A549 treated with DMSO at 1 μM for 4 hours (cell line): ENCODE measurements at places on chromosomes 6 and 20. TPM values are rescaled to one million over a fixed set of nuclear protein-coding genes. Genes with fewer than 3 reads are reported as not detected.

The OR2W1 gene
- not detected in 5 replicates for total RNA-seq

The RSPO4 gene
- total RNA-seq, result not detected in 5 replicates

The TFAP2D gene
- not detected in 5 replicates for total RNA-seq

The GPR63 gene
- 0.53 to 0.68 TPM (median 0.61 TPM) in 5 replicates for total RNA-seq

The XKR7 gene
- total RNA-seq, result 0.01 to 0.04 TPM (median 0.02 TPM) in 5 replicates

The SLC12A5 gene
- 11.4 to 17.7 TPM (median 12.1 TPM) in 5 replicates for total RNA-seq

The CLIC5 gene
- not detected in 5 replicates for total RNA-seq

The OSER1 gene
- total RNA-seq, result 49.0 to 58.2 TPM (median 56.7 TPM) in 5 replicates

The COL9A3 gene
- total RNA-seq, result 0.30 to 0.65 TPM (median 0.36 TPM) in 5 replicates

The PPP1R16B gene
- 0.10 to 0.12 TPM (median 0.11 TPM) in 5 replicates for total RNA-seq

The DLL1 gene
- 0.16 to 0.26 TPM (median 0.19 TPM) in 4 of 5 replicates, not detected in the other for total RNA-seq

The CNBD2 gene
- total RNA-seq, result 5.0 to 6.8 TPM (median 6.3 TPM) in 5 replicates

The SLC22A2 gene
- 0.06 TPM in 1 of 5 replicates, not detected in the others for total RNA-seq

The RGS19 gene
- total RNA-seq, result 15.3 to 25.0 TPM (median 23.1 TPM) in 5 replicates

The EEF1A2 gene
- total RNA-seq, result 128 to 177 TPM (median 145 TPM) in 5 replicates

The FNDC11 gene
- 0.07 to 0.20 TPM (median 0.16 TPM) in 5 replicates for total RNA-seq

The CTNNBL1 gene
- total RNA-seq, result 55.0 to 66.3 TPM (median 64.0 TPM) in 5 replicates

The HAO1 gene
- total RNA-seq, result not detected in 5 replicates

The GHRH gene
- not detected in 5 replicates for total RNA-seq

The DXO gene
- total RNA-seq, result 11.1 to 12.8 TPM (median 12.1 TPM) in 5 replicates

The RFX6 gene
- total RNA-seq, result not detected in 5 replicates

The RRAGD gene
- 3.3 to 4.5 TPM (median 4.4 TPM) in 5 replicates for total RNA-seq

The NHLRC1 gene
- total RNA-seq, result 1.4 to 2.7 TPM (median 1.9 TPM) in 5 replicates

The TCF19 gene
- 13.2 to 16.2 TPM (median 14.4 TPM) in 5 replicates for total RNA-seq

The ADTRP gene
- 0.37 to 0.89 TPM (median 0.69 TPM) in 5 replicates for total RNA-seq

The NRSN1 gene
- total RNA-seq, result not detected in 5 replicates

The MCHR2 gene
- total RNA-seq, result not detected in 5 replicates

The RREB1 gene
- total RNA-seq, result 8.0 to 9.5 TPM (median 8.5 TPM) in 5 replicates

The IP6K3 gene
- total RNA-seq, result 0.06 to 0.15 TPM (median 0.09 TPM) in 5 replicates

The SDCBP2 gene
- total RNA-seq, result 0.79 to 1.1 TPM (median 0.99 TPM) in 5 replicates

The CTCFL gene
- total RNA-seq, result not detected in 5 replicates

The LINC00237 gene
- total RNA-seq, result not detected in 5 replicates

The HDDC2 gene
- total RNA-seq, result 95.1 to 107 TPM (median 99.5 TPM) in 5 replicates

The COL21A1 gene
- 0.56 to 1.4 TPM (median 0.68 TPM) in 5 replicates for total RNA-seq

The OTOR gene
- total RNA-seq, result not detected in 5 replicates

The POPDC3 gene
- 27.8 to 31.2 TPM (median 30.3 TPM) in 5 replicates for total RNA-seq

The TRIM15 gene
- total RNA-seq, result 0.04 TPM in 1 of 5 replicates, not detected in the others

The ZC2HC1B gene
- total RNA-seq, result not detected in 5 replicates

The CD40 gene
- total RNA-seq, result 4.1 to 5.0 TPM (median 4.6 TPM) in 5 replicates

The PTCHD4 gene
- total RNA-seq, result 0.05 to 0.08 TPM (median 0.06 TPM) in 4 of 5 replicates, not detected in the other

The SLA2 gene
- 0.03 to 0.04 TPM in 2 of 5 replicates, not detected in the others for total RNA-seq

The SLPI gene
- 9.1 to 13.4 TPM (median 11.7 TPM) in 5 replicates for total RNA-seq

The PHF20 gene
- 20.5 to 28.2 TPM (median 24.0 TPM) in 5 replicates for total RNA-seq

The VSTM2L gene
- total RNA-seq, result 6.2 to 7.2 TPM (median 7.1 TPM) in 5 replicates

The CLPSL2 gene
- total RNA-seq, result 0.38 to 0.76 TPM (median 0.57 TPM) in 4 of 5 replicates, not detected in the other

The PDE7B gene
- total RNA-seq, result 1.3 to 2.3 TPM (median 1.6 TPM) in 5 replicates

The RIMS1 gene
- total RNA-seq, result not detected in 5 replicates

The TAGAP gene
- total RNA-seq, result not detected in 5 replicates
